Smooth muscle cell of the umbilical artery (primary cell): ENCODE measurements at places on chromosomes 1 and 21. TPM values are rescaled to one million over a fixed set of nuclear protein-coding genes. Genes with fewer than 3 reads are reported as not detected.

FBLIM1 gene
- 99.2 and 141 TPM in 2 replicates for total RNA-seq

FCAMR gene
- total RNA-seq: not detected in 2 replicates

ACADM gene
- total RNA-seq: 25.8 and 43.2 TPM in 2 replicates

CRNN gene
- total RNA-seq: not detected in 2 replicates

RNU1-2 gene
- total RNA-seq: under 0.01 TPM in 2 replicates

OR2T2 gene
- total RNA-seq: not detected in 2 replicates
